Spinal cord (tissue), 10 donors: ENCODE measurements at places on chromosomes 13 and 19.

GRCh38 chr13:104372095-104372655, 1306.0 kb upstream of the SLC10A2 start:
- peak; percentile 46 for DNase-seq

DNA sequence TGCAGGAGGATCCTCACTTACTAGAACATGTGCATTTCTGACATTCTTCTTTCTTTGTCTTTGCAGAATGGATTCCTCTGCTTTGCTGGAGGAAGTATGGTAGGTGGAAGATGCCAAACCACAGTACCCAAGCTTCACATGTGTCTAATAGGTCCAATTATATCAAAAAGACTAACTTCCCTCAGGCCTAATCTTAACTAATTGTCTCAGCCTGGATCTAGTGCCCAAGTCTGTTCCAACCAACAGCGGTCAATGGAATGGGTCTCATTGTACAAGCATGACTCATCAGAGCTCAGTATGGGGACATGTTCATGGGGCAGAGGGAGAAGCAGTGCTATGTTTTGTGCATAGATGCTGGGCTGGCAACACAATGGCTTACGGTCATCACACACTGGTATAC, 81.6 kb upstream of the CSNK1A1L start:
- DNase-seq, result no peak

- DNase-seq, result no peak
These were observed 33.5 kb downstream of the TMED1 start for GRCh38 chr19:10802479-10802878.

GRCh38 chr19:42124386-42124901, 7.8 kb downstream of the POU2F2 start:
- no peak for DNase-seq

DNA sequence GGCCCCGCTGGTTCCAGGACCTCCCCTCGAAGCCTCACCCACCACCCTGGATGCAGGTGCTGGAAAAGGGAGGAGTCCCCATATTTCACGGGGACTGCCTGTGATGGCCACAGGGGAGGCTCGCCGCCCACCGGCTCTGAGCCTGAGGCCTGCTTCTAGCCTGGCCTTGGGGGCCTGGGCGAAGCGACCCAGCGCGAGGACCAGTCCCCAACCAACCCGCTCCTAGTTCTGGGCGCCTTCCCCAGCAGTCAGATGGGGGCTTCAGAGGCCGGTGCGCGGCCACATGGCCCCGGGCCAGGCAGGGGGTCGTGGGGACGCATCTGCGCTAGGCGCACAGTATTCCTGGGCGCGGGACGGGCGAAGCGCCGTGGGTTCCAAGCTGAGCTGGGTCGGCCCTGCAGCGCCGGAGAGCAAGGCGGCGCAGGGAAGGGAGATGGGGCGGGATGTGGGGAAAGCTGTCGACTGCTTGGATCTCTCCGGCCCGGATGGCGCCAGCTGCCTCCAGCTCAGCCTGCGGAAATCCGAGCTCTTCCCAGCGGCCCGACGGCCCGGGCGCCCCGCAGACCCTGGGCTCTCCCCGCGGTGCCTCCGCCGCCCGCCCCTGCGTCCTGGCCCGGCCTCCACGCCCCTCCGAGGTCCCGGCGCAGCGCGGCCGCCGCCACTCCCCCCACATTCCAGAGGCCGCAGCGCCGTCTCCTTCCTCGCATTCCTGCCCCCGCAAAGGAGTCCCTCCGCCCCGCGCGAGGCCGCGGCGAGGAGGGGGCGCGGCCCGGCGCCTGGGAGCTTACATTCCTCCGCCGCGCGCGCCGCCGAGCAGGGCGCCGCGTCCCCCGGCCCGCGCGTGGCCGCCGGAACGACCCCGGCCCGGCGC, at the start of gene WTIP:
Gene WTIP, plus strand, starts transcription at position 788 of the 871 bp plus-strand sequence. CDS start 217 bp downstream, outside the sequence.
- DNase-seq, result peak; percentile 90

DNA sequence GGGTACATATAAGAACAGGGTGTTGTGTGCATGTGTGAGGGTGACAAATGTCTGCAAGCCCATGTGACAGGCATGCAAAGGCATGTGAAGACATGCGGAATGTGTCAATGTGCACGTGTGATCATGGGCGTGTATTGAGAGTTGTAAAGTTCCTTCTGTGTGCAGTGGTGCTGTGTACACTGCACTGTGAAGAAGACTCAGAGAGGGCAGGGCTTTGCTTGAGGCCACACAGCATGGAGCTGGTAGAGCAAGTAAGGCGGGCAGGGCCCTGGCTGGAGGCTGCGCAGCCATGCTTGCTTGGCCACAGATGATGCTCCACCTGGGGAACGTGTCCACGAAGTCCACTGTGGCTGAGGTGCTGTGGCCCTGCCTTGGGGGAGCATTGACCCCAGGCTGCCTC, 66.8 kb downstream of the PTPRS start:
- no peak for DNase-seq

DNA sequence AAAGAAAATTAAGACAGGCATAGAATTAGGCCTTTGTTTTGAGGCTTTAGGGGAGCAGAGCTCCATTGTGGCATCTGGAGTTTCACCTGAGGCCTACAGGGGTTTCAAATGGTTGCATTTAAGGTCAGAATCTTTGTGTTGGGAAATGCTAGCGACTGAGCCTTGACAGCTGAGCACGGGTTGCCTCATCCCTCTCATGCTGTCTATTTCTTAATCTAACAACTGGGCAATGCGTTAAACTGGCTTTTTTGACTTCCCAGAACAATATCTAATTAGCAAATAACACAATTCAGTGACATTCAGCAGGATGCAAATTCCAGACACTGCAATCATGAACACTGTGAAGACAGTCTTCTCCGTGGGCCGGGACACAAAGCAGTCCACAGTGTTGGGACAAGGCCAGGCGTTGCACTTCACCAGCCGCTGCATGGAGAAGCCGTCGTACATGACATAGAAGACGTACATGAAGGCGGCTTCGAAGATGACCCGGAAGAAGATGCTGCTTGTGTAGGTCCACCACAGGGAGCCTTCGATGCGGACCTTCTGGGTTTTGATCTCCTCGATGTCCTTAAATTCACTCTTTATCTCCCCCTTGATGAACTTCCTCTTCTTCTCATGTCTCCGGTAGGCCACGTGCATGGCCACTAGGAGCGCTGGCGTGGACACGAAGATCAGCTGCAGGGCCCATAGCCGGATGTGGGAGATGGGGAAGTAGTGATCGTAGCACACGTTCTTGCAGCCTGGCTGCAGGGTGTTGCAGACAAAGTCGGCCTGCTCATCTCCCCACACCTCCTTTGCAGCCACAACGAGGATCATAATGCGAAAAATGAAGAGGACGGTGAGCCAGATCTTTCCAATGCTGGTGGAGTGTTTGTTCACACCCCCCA, 3.8 kb downstream of the GJB2 start:
- DNase-seq, result no peak

- no peak for DNase-seq
These were observed 102.2 kb upstream of the PEG3 start for GRCh38 chr19:56942756-56943155.

- DNase-seq, result no peak
These were observed 114.1 kb upstream of the SOX1 start for GRCh38 chr13:111952814-111953213.

GRCh38 chr13:77460195-77460594, 75.3 kb upstream of the SCEL start:
- no peak for DNase-seq

GRCh38 chr13:112245989-112246388, 130.2 kb upstream of the SPACA7 start:
- no peak for DNase-seq

DNA sequence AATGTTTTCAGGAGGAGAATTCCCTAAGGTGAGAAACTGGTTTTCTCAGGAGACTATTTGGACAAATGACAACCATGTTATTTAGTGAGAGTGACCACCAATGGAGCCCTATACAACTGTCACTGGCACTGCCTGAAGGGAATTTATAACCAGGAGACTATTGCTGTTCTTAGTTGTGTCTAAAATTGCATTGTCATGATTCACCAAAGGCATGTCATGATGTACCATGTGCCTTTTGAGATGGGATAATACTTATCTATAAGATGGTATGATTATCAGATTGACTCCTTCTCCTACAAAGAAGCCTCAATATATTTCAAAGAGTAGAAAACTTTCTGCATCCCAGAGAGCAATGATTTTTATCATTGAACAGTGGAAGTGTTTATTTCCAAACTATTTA, 739.4 kb upstream of the GPC6 start:
- no peak for DNase-seq
